ENCODE measurements at places on chromosomes 6 and 20.
A peak's percentile ranks its signal among the peaks of the same experiment; 100 is the strongest.

DNA sequence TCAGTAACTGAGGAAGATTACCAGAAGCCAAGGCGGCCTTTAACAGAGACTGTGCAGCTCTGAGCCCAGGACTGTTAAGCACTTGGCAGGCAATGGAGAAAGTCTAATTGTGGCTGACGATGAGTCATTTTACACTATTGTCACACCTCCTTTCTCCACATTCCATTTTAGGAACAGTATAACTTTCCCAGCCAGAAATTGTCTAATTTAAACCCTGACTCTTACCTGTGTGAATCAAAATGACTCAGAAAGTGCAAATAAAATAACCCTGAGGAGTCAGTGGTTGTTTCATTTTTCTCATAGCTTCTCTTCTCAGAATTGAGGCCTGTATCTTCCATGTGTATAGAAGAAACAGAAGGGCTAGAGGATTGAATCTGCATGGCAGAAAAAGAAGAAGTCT, 40.0 kb upstream of the OPN5 start:
- DNase-seq = peak; percentile 82

- no peak for DNase-seq
Observed at GRCh38 chr20:47622118-47622665, 120.5 kb downstream of the NCOA3 start.

DNA sequence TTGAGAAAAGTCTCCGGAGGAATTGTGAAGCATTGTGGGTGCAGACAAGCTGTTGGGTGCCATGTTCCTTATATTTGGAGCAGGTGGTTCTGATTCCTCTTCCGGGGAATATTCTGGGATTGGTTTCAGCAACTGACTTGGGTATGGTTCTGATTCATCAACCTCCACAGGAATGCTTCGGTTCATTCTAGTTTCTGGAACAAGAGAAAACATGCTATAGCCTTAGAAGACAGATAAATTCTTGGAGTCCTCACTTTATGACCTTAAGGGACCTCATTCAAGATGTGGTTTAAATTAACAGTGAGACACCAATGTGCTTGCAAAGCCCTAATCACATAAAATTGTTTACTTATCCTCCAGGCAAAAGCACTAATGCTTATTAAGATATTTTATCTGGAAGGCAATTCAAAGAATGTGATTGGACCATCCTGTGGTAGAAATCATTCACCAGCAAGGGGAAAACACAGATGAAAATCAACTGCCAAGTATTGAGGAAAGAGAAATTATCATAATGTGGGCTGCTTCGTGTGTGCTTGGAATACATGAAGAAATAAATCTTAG, 13.7 kb downstream of the TRAF3IP2 start:
- DNase-seq = peak; percentile 66

- DNase-seq = peak; percentile 10
Observed at GRCh38 chr20:21229163-21229562, 74.0 kb upstream of the XRN2 start.

DNA sequence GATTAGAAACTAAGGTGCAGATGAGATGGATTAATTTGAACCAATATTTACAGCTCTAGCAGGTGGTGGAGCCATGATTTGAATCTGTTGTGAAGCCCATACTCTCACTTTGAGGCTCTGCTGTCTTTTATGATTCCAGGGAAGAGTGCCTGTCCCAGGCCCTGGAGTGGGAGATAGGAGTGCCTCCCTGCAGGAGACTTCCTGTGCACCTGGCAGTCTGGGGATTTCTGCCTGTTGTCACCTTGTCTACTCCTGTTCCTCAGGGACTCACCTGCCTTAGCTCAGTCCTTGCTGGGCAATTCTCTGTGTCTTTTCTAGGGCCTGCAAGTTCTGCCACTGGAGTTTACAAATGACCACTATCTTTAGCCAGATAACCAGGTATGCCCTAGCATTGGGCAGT, 46.3 kb downstream of the SCAND1 start:
- no peak for DNase-seq

DNA sequence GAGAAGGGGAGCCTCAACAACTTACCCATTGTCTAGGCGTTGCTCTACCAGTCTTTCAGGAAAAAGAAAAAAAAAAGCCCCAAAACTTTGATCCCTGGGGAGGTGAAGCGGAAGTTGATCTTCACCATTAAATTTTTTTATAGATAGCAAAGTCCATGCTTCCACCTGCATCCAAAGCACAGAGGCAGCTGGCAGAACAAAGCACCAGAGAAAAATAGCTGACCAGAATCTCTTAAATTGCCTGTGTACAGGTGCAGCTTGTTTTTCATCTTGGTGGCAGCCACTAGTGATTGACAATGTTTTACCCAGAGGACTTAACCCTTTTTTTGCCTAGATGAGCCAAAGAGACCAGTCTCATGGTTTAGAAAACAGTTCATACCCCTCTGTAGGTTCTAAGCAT, 86.0 kb downstream of the MYB start:
- DNase-seq = no peak

GRCh38 chr6:1665214-1665613, 55.5 kb downstream of the FOXC1 start:
- no peak for DNase-seq

DNA sequence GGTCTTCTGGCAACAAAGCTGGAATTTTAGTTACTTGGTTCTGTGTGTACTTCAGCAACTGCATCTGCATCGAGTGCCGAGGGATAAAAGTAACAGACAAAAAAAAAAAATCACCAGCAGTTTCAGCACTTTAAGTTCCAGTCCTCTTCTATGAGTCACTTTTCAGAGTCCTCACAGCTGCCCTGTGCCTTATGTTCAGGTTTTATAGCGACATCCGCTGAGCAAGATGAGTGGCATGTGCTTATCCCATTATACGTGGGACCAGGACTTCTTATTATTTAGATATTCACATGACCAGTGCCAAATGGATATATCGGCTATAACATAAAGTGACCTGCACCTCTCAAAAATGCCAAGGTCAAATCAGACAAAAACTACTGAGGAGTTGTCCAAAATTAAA, 242.9 kb downstream of the FOXA2 start:
- DNase-seq = peak; percentile 17

GRCh38 chr6:16840291-16840690, 79.0 kb upstream of the ATXN1 start:
- no peak for DNase-seq

GRCh38 chr20:54773643-54774000, 298.2 kb downstream of the DOK5 start:
- DNase-seq = no peak

DNA sequence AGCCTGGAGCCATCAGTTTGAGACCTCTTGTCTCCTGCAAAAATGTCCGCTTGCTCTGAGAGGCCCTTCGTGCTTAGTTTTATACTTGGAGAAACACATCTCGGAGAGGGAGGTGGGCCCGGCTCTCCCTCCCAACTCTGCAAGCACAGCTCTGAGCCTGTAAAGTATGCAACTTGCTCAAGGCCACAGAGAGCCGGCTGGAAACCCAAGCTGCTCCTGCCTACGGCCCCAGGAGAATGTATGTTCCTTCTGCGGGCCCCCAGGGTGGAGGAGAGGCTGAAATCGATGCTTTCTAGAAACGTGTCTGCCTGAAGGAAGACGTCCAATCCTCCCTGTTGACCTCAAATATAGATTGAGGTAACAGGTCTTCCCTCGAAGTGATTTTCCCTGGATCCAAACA, 205.4 kb downstream of the PREX1 start:
- DNase-seq = no peak

DNA sequence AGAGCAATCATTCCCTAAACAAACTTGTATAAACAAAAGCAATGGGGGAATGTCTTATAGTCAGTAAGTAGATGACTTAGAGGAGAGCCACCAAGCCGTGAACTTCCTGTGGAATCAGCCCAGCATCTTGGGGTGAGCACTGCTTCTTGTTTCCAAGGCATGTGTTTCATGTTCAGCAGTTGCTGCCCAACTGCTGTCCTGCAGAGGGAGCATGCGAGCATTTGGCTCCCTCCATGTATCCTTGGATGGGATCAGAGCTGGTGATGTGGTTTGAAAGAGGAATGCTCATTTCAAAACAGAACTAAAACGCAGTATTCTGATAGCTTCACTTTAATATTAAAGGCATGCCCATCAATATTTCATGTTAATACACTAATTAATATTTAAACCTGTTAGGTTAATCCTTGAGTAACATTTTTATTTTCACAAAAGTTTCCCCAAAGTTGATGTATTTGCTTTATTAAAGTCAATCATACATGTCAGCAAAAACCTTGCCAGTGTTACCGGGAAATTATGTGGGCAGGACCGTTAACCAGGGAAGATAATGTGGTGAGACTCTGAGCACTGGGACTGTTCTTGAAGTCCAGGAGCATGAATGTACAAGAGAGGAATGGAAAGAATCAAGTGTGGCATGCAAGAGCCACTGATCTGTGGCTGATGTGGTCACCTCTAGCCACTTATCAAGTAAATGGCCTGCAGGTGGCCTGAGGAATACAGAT, 172.1 kb upstream of the GGTLC1 start:
- peak; percentile 41 for DNase-seq

- DNase-seq = peak; percentile 17
Observed at GRCh38 chr6:49453221-49453620, 9.8 kb downstream of the MMUT start.

- DNase-seq = no peak
Observed at GRCh38 chr6:141321493-141322347, 811.0 kb upstream of the GJE1 start.

GRCh38 chr6:137728386-137729349, 138.4 kb upstream of the TNFAIP3 start:
- peak; percentile 78 for DNase-seq

- DNase-seq = no peak
Observed at GRCh38 chr20:6940048-6940447, 172.6 kb downstream of the BMP2 start.

DNA sequence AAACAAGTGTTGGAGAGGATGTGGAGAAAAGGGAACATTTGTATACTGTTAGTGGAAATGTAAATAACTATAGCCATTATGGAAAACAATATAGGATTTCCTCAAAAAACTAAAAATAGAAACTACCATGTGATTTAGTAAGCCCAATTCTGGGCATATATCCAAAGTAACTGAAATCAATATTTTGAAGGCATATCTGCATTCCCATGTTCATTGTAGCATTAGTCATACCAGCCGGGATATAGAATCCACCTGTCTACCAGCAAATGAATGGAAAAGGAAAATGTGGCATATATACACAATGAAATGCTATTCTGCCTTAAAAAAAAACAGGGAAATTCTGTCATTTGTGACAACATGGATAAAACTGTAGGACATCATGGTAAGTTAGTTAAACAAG, 15.3 kb upstream of the C6orf58 start:
- no peak for DNase-seq

GRCh38 chr20:20017844-20018185, 653 bp downstream of the NAA20 start:
- peak; percentile 30 for DNase-seq

DNA sequence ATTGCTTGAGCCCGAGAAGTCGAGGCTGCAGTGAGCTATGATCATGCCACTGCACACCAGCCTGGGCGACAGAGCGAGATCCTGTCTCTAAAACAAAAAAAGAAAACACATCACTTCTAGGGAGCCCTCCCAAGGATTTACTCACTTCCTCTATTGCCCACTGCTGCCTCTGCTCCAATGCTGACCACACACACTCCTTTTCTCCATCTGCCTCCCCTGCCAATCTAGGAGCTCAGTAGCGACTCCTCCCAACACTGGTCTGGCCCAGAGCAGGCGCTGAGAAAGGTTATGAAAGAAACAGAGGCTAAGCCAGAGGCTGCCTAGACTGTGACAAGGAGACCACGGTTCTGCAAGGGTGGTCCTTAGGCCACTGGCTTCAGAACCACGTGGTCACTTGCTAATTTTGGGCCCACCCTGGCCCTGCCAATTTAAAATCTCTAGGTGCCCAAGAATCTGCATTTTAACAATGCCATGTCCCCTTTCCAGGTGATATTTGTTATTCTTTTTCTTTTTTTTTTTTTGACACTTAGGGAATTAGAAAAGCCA, 1.3 kb upstream of the E2F1 start:
- no peak for DNase-seq

DNA sequence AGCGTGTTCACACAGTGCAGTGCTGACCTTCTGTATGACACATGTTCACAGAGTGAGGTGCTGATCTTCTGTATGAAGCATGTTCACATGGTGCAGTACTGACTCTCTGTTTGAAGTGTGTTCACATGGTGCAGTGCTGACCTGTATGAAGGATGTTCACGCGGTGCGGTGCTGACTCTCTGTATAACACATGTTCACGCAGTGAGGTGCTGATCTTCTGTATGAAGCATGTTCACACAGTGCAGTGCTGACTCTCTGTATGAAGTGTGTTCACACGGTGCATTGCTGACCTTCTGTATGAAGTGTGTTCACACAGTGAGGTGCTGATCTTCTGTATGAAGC, 10.8 kb upstream of the SERPINB1 start:
- DNase-seq = no peak
